ENCODE measurements at places on chromosomes 4 and X.

- DNase-seq, result no peak
Measured at GRCh38 chr4:105122350-105122749, 24.3 kb upstream of the TET2 start.

GRCh38 chrX:113058634-113059033 is 218.0 kb upstream of the AMOT start:
- no peak for DNase-seq

- no peak for DNase-seq
Measured at GRCh38 chr4:149306537-149306936, 509.1 kb downstream of the IQCM start.

DNA sequence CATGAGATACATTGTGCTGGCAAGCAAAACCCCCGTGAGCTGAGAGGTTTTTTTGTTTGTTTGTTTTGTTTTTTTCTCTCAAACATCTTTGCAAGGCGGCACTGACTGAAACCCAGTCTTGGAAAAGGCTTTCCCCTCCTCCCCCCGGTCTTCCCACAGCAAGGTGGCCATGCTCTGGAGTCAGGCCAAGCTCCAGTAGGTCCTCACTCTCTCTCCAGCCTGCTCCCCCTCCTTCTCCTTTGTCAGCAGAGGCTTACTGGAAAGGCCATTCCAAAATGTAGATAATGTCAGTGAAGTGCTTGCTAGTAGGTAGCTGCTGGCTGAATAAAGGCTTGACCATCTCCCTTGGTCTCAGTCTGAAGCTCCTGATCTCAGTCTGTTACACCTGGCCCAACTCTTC is 32.6 kb downstream of the FRMPD3 start:
- no peak for DNase-seq

- DNase-seq, result no peak
Measured at GRCh38 chr4:81789158-81789557, 317.5 kb upstream of the RASGEF1B start.

- no peak for DNase-seq
Measured at GRCh38 chr4:8089862-8090261, 68.8 kb downstream of the ABLIM2 start.

DNA sequence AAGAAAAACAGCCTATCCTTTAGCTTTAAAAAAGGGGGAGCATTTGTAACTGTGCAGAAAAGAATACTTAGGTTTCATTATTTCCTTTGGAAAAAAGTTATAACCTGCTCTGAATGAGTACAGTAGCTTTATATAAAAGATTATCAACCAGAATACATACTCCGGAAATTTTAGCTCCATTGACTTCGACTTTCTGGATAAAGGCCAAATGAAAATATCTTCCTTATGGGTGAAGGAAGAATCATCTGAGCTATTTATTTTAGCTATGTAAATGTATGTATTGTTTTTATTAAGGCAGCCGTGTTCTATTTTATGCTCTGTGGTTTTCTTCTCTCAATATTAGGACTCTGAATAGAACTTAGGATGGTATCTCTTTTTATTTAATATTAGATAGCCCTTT is 69.0 kb upstream of the ETNPPL start:
- DNase-seq, result no peak

DNA sequence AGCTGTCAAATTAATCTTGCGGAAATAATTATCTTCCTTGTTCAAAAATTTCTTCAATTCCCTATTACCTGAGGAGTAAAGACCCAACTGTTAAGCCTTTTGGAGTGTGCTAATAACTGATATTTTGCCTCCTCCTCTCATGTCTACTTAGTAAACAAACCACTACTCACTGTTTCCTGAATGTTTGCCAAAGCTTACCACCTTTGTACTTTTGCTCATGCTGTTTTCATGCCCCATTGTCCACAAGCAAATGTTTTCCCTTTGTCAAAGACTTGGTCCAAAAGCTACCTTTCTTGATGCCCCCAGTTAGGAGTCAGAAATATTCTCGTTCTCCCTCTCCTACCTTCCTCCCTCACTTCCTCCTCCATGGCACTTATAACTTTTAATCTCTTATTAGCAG is 226.1 kb downstream of the ENOX2 start:
- DNase-seq, result no peak

DNA sequence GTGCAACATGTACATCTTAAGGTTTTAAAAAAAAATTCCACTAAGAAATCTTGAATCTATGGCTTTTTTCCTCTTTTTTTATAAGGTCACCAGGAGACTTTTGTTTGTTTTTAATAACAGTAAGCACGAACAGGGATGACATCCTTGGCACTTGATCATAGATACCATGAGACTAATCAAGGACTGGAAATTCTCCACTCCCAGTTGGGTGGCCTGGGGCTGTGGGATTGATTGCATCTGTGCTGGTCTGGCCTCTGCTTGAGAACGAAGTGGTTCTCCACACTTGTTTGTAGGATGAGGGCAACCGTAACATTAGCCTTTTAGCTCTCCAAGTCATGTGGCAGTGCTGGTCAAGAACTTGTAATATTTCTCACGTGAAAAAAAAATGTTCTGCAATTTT is 35.4 kb downstream of the SNX25 start:
- DNase-seq, result no peak

- DNase-seq, result no peak
Measured at GRCh38 chr4:53713767-53714166, 122.5 kb upstream of the LNX1 start.

DNA sequence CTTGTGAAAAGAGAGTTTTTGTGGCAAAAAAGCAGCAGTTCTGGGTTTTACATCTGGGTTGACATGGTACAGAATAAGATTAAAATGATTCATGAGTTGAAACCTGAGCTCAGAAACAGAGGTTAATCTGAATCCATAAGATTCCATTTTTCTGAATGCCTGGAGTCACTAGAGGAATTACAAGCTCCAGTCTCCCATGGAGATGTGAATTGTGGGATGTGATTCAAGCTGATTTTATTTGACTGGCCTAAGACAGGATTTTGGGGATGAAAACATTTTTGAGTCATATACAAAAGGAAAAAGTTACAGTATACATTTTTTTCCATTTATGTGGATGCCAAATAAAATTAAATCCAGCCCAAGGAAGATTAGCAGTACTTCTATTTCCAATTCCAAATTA is 161.1 kb downstream of the RBM46 start:
- no peak for DNase-seq

DNA sequence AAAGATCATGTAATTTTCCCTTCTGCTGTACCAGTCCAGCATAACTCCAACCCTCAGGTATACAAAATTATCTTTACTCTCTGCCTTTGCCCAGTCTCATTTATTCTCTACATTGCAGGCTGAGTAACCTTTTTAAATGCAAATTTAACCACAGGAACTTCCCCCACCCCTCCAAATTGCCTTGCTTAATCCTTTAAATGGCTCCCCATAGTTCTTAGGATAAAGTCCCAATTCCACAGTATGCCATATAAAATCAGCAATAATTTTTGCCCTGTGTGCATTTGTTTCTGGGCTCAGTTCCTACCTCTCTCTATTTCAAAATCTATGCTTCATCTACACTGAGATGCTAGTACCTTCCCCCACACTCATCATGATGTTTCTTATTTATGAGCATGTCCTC is 879.7 kb downstream of the RPA4 start:
- DNase-seq, result no peak

- DNase-seq, result no peak
Measured at GRCh38 chr4:30264465-30264864, 455.7 kb upstream of the PCDH7 start.

GRCh38 chr4:99149426-99150019 is 5.4 kb upstream of the ADH4 start:
- no peak for DNase-seq

All from NCI-H2081 treated with DMSO at 0.1 percent for 48 hours (cell line).